ENCODE measurements at places on chromosomes 5 and 9.
A peak's percentile ranks its signal among the peaks of the same experiment; 100 is the strongest.

DNA sequence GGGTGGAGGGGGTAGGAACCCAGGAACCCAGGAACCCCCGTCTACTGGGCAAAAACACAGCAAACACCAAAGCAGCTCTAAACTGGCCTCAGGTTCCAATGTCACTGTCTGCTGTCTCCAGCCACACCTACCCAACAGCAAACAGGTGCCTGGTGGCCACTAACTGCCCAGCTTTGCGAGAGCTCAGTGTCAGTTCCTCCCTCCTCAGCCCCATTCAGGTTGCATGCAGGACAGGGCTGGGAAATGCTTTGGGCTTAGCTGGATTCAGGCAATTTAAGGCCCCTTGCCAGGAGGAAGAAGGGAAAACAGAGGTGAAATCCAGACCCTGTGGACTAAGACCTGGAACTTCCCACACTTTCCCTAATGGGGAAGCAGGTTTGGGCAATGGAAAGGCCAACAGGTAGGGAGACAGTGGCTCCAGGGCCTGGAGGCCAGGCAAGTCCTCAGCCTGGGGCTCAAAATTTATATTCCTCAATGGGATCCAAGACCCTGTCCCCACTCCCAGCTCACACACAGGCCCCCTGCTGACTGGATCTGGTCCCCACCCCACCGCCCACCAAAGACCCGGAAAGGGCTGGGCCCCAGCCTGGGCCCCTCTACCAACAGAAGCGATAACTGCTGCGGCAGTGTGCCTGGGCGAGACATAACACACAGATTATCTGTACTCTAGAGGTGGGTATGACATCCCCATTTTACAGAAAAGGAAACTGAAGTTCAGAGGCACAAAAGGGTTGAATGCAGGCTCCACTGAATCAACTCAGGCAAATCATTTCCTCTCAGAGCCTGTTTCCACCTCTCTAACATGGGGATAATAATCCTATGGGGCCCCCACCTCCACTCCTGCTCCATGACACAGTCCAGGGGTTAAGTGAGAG, 3.5 kb downstream of the EEIG1 start:
- no peak for DNase-seq

DNA sequence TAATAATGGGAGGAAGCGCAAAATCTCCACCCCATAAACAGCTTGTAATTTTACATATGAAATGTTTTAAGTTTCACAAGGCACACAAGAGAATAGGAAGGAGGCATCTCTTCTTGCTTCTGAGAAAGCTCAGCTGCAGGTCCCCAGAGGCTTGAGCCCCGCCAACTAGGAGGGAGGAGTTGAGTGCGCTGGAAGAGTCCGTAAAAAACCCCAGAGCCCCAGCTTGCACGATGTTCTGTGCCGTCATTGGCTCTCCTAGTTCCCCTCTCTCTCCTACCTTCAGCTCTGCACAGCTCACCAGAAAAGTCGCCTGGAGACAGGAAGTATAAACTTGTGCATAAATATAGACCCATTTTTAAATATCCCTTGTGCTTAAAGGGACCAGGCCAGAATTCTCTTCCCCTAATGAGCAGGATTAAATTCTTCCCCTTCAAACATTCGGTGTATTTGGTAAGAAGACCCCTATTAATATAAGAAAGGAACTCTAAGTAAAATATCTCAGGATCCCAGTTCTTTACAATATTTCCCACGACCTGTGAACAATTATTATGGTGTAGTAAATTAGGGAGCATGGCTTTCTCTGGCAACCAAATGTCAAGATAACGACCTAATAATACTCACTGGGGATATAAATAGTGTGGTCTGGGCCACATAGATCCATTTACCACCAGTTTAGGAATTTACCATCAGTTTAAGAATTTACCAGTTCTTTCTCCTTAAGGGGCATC, 13.7 kb downstream of the GLRX start:
- DNase-seq = peak; percentile 86

DNA sequence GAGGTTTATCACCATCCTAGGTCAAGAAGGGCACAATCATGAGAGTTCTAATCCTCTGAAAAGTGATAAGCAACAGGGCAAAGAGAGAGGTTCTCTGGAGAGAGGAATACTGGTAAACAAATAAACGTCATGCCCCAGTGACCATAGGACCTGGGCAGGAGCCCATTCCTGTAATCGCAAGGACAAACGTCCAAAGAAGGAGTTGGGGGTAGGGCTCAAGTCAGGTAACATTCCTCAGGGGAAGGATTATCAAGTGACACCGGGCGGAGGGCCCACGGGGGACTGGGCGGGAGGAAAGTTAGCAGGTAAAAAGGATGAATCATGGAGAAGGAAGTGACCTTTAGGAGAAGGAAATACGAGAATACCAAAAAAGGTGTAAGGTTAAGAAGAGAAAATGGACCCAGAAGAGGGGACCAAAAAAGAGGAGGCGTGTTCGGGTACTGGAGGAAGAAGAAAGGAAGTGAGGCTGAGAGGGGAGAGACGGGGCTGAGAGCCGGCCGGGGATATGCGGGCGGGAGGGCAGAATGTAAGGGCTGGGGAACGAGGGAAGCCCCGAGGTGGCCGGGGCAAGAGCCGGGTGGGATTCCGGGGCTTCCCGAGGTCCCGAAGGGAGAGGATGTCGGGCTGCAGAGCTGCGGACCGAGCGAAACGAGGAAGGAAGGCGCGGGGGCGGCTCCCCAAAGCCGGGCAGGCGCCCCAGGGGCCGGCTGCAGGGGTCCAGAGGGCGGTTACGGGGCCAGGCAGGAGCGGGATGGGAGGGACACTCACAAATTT, 583 bp downstream of the DIAPH1 start:
- peak; percentile 50 for DNase-seq

DNA sequence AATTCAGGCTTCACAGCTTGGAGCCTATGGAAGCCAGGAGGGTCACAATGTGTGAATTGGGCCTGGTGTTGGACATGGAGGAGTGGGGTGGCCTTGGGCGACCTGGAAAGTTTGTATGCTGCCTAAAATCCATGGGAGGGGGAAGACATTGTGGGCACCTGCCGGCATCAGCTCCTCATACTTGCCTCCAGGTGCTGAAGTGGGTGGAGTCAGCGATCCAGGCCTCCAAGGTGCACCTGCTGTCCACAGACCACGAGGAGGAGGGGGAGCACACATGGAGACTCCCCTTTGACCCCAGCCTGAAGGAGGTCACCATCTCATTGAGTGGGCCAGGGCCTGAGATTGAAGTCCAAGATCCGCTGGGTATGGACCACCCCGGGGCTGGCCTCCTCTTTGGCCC, 29.1 kb downstream of the HMCN2 start:
- DNase-seq = no peak

DNA sequence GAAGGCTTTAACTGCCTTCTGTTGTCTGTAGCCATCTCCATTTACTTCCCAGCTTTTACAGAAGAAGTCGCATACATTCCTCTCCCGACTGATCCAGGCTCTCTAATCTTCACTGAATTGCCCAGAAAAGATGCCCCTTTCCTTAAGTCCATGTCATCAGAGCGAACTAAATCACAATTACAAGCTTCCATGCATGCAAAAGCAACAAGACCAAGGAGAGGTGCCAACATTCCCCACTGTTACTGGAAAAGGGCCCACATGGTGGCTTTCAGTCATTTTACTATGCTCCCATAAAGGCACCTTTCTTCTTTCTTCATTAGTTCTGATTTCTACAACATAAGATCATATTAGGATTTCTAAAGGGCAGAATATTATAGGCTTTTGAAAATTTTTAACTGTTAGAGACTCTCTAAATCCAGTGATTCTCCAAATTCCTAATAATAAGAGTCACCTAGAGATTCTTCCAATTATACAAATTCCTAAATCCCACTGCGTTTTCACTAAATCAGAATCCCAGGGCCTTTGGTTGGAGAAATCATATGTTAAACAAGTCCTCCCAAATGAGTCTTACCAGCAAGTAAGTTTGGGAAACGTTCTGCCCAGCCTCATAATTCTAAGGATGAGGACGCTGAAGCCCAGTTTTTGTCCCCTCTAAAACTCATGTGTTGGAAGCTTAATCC, 17.0 kb upstream of the ZFR start:
- no peak for DNase-seq

- DNase-seq = no peak
Measured at GRCh38 chr5:72282878-72283277, 37.2 kb downstream of the MRPS27 start.

- peak; percentile 55 for DNase-seq
Measured at GRCh38 chr9:98365227-98365669, 109.8 kb upstream of the TBC1D2 start.

GRCh38 chr5:158115468-158115867, 256.5 kb upstream of the CLINT1 start:
- DNase-seq = no peak

- peak; percentile 22 for DNase-seq
Measured at GRCh38 chr9:135156525-135157510, 69.3 kb downstream of the OLFM1 start.

GRCh38 chr5:34523387-34523726, 132.8 kb upstream of the RAI14 start:
- no peak for DNase-seq

DNA sequence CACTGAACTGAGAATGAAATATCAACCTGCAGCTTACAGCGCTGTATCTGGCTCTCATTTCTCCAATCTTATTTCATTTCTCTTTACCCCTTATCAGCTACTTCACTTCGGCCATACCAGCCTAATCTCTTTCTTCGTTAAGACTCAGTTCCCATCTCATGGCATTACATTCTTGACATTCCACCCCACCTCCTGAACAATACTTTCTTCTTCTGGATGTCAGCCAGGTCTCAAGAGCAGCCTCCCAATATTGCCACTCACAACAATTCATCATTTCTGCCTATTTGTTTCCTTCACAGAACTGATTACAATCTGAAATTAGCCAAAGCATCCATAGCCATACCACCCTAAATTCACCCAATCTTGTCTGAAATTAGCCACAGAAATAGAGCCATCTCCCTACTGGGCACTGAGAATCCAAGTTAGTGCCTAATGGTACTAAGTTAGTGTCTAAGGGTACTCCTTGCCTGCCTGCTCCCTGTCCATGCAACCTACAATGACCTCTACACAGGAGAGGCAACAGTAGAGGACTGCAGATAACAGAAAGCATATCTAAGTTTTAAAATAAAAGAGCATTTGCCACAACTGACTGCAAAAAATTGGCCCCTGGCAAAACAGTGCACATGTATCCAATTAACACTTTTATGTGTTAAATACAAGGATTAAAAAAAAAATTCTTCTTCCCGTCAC, 35.2 kb downstream of the SETX start:
- DNase-seq = no peak

GRCh38 chr9:114285166-114285867, 37.6 kb upstream of the ORM1 start:
- no peak for DNase-seq

DNA sequence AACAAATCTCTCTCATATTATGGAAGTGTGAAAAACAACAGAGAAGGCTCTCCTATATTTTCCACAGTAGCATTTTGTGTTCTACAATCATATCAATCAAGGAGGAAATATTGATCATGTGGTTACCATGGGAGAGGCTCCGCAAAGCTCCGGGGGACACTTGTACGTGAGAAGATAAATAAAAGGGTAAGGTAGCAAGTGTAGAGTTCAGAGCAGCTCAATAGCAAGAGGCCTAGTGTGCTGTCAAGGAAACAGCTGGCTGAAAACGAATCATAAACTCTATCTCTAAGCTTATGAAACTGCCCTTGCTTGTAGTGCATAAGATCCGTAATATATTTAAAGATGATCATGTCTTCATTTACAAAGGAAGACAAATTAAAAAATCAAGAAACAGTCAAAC, 57.5 kb downstream of the CDH18 start:
- no peak for DNase-seq

GRCh38 chr5:95845391-95845790, 22.9 kb upstream of the GLRX start:
- DNase-seq = no peak

DNA sequence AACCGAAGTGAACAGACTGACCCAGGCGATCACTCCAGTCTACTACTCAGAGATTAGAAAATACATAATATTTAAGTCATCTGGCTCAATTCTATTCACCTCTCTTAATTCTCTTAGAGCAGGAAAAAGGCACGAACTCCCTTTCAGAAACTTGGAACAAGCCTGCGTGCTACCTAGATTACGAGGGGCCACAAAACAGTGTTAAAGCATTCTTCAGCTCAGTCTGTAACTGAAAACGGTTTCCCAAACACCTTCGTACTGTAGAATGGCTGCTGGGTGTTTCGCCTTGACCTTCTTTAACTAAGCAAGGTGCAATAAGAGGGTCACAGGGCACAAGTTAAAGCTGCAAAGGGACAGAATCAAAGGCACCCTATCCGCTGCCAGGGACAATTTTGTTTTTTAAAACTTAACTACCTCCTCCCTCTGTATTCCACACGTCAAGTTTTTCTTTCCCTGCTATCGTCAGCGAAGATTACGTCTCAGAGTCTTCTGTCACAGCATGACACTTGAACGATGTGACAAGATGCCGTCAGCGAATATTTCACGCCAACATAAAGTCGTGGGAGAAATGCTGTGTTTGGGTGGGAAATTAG, 687 bp downstream of the LYSMD3 start:
- peak; percentile 20 for DNase-seq

DNA sequence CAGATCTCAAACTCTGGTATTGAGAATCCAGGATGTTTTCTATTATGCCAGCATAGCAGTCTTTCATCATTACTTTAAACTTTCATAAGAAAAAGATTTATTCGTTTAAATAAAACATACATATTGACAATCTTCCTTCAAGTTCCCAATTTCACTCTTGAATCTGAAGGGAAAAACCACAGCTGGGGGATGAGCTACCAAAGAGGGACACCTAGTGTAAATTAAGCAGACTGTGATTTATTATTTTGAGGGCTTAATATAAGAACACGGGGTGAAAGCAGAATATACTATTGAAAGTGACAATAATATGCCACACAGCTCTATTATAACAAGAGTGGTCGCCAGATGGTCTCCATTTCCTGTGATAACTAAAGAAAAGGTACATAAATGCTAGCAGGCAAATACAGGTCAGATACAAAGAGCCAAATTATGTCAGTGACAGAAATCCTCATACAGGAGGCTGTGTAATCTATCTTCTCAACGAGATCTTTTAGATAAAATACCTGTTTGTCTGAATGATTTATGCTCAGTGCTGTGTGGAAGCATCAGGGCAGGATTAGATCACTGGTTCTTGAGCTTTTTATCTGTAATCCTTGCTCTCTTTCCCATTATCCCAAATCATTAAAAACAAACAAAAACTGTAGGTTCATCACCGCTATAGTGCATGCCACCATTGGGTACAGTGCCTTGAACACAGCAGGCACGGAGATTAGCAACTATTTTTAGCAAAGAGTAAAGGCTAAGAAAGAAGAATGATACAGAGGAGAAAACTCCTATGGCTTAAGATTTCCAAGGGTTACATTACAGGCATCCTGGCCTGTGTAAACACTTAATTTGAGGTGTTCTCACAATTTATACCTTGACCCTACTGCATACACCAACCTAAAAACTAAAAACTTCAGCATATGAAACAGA, 116.6 kb downstream of the DROSHA start:
- no peak for DNase-seq

Data from common myeloid progenitor, CD34-positive (primary cell).